GM23248 (cell line): ENCODE measurements at places on chromosomes 3 and 15.

DNA sequence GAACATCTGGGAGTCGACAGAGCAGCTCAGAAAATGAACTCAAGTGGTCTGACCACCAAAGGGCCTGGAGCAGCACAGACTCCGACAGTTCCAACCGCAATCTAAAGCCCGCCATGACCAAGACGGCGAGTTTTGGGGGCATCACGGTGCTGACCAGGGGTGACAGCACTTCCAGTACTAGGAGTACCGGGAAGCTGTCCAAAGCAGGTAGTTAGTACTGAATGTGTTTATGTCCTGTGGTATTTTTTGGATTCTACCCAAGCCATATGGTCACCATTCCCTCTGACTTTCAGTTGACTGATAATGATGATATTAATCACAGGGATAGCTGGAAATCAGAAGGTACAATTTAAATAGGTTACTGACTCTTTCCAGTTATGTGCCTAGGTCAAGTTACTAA lies 82.3 kb downstream of the ARPP21 start:
- no peak for DNase-seq

GRCh38 chr3:158731938-158732855 lies at the start of gene RARRES1:
Gene RARRES1, minus strand, starts transcription at chr3:158732457. Its CDS starts 42 bp downstream, at chr3:158732415.
- DNase-seq = peak; percentile 88

DNA sequence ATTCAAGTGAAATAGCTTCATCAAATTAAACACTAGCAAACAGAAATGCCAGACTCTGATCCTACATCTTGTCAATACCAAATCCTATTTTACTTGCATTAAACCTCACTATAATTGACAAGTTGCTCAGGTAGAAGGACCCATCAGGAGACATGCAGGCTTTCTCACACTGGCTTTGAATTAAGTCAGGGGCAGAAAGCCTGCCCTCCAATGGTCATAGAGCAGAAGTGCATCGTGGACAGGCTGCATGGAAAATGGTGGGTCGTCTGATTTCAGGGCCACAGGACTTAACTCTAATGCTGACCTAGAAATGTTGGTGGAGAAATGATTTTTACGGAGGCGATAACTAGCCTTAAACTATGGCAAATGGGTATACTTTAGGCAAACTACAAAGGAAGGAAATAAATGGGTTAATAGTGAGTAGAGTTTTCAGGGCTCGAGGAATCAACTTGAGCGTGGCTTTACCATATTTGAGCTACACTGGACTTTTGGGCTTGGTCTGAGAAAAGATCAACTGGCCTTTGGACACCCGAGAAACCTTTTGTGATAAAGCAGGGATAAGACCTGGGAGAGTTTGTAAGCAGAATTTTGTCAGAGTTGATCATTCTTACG lies 283.9 kb downstream of the GRM7 start:
- peak; percentile 2 for DNase-seq

- DNase-seq = peak; percentile 64
Observed at GRCh38 chr15:60477916-60478565, 901 bp downstream of the ICE2 start.

DNA sequence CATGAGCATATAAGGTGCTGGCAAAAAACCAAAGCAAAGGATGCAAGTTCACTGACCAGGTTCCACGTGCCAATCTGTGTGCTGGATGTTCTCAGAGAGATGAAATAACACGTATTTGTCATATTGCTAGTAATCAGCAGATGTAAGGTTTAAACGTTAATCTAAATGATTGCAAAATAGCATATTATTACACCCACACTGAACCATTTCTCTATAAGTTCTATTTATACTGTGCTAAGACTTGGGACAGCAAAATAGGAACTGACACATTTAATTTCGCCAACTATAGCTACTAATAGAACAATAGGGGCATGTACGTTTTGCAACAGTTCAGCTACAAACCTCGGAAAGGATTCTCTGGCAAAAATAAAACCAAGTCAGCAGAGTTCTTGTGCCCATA lies 350.3 kb upstream of the ZNF385D start:
- DNase-seq = no peak

DNA sequence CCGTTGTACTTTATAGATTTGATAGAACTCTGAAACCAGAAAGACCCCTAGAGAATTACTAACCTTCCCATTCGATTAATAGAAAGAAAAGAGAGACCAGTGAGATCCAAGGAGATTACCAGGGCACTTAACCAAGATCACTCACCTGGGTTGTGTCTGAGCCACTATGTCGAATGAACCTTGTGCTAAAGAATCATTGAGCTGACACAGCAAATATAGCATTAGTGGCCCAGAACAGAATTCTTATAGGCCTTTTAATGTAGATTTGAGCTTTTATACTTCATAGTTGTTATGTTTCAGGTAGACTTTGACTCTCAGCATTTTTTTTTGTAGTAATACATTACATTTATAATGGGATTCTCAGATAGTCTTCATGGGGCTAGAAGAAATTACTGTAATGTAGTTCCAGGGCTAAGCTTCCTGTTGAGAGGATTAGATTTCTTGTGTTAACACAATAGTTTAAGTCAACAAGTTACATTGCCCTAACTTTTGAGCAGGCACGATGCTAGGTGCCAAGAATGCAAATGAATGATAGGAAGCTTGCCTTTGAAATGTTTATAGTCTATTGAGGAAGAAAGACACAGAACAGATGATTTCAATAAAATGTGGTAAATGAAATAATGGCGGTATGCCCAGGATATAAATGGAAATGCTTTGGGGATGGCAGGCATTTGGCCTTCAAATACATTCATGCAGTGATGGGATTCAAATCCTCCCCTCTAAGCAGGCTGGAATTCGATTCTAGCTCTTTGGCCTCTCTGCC lies 24.4 kb upstream of the ABHD10 start:
- DNase-seq = peak; percentile 42

DNA sequence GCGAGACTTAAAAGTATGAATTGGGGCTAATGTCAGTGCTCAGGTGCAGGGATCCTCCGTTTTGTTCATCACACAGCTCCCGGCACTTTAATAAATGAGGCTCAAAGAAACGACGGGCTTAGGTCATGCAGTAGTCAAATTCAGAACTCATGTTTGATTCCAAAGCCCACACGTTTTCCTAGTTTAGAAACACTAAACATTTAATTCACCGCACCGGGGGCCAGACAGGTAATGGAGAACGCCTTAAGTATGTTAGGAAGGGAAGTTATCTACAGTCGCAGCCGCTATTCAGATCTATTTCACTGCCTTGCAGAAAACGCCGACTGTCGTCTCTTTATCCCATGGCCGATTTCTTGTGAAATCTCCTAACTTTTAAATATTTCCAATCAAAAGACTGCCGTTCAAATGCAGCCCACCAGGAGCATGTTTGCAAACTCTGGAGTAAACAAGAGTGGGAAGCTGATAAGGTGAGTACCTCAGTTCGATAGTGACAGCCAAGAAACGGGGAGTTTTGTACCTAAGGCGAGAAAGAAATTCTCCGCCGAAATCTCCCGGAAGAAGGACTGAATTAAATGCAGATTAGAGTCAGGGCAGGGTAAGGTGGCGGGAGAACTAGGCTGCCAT lies 569 bp downstream of the HIGD2B start:
- no peak for DNase-seq

DNA sequence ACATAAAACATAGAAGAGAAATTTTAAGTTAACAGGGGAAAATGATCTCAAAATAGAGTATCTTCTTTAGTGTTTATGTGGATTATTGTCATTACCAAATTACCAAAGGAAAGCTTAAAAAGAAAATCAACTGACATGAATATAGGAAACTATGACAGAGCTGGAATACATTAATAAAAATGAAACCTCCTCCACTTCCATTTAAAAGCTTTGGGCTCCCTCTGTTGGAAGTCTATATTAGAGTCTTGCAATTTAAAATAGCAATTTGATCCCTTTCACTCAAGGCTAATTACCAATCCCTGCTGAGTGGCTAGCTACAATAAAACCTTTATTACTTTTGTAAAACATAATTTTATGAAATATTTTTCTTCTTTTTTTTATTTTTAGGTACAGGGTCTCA lies 61.4 kb upstream of the IMPG2 start:
- peak; percentile 75 for DNase-seq
